Astrocyte (in vitro differentiated cells and primary cell): ENCODE measurements at places on chromosomes 13 and 19. TPM values are rescaled to one million over a fixed set of nuclear protein-coding genes. Genes with fewer than 3 reads are reported as not detected.

DNA sequence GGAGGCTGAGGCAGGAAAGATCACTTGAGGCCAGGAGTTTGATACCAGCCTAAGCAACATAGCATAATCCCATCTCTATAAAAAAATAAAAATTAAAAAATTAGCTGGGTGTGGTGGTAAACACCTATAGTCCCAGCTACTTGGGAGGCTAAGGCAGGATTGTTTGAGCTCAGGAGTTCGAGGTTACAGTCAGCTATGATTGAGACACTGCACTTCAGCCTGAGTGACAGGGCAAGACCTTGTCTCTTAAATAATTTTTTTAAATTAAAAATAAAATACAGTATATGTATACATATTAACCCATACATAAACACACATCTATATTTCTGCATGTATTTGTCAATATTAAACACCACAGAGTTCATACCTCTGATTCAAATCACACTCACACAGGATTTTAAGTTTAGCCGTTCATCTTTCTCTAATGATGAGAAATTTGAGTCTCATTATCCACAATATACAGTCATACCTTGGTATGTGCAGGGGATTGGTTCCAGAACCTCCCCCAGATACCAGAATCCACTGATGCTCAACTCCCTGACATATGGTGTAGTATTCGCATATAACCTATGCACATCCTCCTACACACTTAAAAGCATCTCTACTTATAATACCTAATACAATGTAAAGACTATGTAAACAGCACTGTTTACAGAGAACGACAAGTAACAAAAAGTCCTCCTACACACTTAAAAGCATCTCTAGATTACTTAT is 44.7 kb downstream of the PSPC1 start:
- DNase-seq: peak; percentile 16

The CGB1 gene
- 2.3 TPM in 1 of 2 replicates, not detected in the other for total RNA-seq

DNA sequence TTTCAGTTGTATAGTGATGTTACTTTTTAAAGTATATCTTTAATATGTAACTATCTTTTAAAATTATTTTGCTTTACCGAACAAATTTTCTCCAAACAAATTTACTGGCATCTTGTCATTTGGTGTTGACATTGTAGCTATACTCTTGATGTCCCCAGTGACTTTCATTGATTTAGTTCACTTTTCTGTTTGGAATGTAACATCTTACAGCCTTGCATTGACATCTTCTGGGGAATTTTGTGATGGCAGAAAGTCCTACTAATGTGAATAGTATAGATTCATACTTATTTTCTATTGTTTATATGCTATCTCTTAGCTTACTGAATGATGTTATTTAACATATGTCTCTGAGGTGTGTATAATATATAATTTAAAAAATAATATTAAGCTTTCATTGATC is 800.9 kb upstream of the ATXN8OS start:
- DNase-seq: no peak

GRCh38 chr13:26557051-26557392 is 461 bp upstream of the WASF3 start:
- DNase-seq: no peak

- DNase-seq: no peak
Observed at GRCh38 chr19:54147676-54148075, 10.1 kb downstream of the CNOT3 start.

DNA sequence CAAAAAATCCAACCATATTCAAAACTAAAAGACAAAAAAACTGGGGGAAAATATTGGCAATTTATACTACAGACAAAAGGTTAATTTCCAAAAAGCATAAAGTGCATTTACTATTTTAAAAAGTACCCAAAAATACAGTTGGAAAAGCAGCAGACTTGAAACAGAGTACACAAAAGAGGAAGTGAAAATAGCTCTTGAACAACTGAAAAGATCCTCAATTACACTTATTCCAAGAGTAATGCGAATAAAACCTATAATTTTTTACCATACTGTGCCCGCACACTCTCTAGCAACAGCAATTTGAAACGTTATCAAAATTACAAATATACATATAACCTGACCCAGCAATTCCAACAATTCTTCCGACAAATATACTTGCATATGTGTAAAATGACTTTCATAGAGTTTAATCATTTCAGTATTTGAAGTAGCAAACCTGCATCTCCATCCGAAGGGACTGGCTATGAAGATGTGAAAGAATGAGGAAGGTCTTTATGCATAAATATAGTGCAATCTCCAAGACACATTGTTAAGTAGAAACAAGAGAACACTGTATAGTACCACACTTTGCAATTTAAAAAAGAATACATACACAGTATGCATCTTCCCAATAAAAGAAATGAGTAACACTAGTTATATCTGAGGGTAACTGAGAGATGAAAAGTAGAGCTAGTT is 25.4 kb downstream of the ALG5 start:
- DNase-seq: no peak

DNA sequence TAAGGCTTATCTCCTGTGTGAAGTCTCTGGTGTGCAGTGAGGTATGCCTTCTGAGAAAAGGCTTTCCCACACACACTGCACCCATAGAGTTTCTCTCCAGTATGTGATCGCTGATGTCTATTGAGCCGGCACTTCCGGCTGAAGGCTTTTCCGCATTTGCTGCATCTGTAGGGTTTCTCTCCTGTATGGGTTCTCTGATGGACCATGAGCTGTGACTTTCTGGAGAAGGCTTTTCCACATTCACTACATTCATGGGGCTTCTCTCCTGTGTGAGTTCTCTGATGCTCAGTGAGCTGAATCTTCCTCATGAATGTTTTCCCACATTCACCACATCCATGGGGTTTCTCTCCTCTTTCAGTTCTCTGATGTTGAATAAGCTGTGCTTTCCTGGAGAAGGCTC is 14.7 kb downstream of the ZNF577 start:
- DNase-seq: no peak

DNA sequence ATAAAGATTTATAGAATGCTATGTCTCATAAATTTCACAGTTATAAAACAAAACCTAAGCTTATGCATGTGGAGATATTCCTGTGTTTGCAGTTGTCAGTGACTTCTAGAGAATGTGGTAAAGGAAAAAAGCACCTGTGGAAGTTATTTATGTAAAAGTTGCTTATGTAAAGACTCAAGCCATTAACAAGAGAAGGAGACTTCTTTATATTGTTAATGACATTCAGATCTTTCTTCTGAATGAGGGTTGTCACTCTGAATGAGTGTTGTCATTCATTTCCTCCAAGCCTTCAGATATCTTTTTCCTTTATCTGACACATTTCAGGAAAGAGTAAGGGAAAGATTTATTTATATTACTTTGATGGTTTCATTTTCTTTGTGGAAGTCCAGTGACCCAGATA is 202.6 kb downstream of the TM9SF2 start:
- no peak for DNase-seq

DNA sequence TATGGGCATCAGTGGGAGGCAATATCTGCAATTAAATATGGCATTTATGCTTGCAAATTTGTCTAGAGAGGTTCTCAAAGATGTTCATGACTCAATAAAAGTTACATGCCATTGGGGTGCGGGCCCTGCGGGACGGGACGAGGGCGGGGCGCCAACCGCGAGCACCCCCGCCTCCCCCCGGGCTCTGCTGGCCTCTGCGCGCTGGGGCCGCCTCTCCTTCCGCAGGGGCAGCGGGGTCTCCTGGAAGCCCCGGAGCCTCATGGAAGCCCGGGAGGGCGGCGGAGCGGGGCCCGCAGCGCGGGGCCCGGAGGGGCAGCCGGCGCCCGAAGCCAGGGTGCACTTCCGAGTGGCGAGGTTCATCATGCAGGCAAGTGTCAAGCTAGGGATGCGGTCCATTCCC is 179.2 kb downstream of the TPTE2 start:
- no peak for DNase-seq

The FGF21 gene
- total RNA-seq: not detected in 2 replicates

The GAMT gene
- total RNA-seq: 34.1 and 35.9 TPM in 2 replicates

- no peak for DNase-seq
Observed at GRCh38 chr13:61830475-61830874, 414.8 kb upstream of the PCDH20 start.

DNA sequence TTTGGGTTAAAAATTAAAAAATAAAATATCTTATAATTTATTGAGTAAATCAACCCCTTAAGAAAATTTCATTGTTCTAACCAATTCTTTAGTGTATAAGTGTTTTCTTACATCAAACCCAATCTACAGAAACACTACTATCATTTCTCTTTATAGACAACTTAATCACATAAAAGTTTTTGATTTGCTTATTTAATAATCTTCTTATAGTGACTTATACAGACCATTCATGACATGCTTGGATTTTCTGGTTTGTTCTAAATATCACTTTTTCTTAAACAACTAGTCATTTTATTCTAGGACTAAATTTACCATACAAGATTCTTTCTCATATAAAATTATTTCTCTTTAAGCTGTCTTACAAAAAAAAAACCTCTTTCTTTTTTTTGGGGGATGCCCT is 27.3 kb upstream of the ZSCAN5A start:
- no peak for DNase-seq
